Activated T-cell treated with anti-CD3 and anti-CD28 coated beads, Interleukin-2, amount 50 U/mL, for 48 hours (primary cell): ENCODE measurements at places on chromosomes 2 and 18.

DNA sequence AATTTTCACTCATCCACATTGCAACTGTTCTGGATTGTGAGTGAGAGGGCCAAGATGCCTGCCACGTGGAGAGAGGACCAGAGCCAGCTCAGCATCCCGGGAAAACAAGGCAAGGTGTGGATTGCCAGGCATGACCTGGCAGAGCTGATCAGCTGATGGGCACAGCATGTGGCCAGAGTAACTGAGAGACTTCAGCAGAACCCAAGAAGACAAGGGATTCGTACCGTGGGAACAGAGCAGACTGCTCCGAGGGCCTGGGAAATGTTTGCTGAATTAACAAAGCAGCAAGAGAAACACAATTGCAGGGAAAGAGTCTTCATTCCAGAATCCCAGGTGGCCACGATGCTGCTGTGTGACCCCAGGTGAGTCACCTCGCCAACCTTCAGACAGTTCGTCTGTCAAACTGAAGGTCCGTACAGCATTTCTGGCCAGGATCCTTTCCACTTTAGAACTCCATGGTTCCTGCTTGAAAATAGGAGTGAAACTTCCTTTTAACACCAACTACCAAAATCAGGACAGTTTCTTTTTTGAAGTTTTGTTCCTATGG is 26.3 kb upstream of the POMC start:
- DNase-seq = no peak

GRCh38 chr2:133504566-133505505 is 63.4 kb downstream of the NCKAP5 start:
- no peak for DNase-seq

DNA sequence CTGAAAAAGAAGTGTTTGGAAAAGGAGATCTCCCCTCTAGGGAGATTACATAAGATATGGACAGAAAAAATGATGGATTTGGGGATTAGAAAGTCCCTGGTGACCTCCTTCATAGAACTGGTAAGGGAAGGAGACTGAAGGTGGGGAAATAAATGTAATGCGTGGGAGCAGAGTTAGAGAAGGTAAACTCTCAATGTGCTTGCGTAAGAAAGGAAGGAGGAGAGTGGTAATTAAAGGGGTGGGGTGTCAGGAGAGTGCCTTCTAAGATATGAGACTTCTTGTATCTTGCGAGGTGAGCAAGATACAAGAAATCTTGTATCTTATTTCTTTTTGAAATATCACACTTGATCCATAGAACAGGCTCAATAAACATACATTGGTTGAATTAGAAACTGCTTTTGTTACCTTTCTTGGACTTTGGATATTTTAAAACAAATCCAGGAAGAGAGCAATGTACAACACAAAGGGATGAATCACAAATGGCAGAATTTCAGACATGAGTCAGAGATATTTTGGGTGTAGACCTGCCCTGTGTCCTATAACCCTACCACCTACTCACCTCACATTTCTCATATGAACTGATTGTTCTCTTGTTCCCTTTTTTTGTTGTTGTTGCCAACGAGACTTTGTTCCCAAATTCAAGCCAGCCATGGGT is 342.4 kb downstream of the INSIG2 start:
- no peak for DNase-seq

DNA sequence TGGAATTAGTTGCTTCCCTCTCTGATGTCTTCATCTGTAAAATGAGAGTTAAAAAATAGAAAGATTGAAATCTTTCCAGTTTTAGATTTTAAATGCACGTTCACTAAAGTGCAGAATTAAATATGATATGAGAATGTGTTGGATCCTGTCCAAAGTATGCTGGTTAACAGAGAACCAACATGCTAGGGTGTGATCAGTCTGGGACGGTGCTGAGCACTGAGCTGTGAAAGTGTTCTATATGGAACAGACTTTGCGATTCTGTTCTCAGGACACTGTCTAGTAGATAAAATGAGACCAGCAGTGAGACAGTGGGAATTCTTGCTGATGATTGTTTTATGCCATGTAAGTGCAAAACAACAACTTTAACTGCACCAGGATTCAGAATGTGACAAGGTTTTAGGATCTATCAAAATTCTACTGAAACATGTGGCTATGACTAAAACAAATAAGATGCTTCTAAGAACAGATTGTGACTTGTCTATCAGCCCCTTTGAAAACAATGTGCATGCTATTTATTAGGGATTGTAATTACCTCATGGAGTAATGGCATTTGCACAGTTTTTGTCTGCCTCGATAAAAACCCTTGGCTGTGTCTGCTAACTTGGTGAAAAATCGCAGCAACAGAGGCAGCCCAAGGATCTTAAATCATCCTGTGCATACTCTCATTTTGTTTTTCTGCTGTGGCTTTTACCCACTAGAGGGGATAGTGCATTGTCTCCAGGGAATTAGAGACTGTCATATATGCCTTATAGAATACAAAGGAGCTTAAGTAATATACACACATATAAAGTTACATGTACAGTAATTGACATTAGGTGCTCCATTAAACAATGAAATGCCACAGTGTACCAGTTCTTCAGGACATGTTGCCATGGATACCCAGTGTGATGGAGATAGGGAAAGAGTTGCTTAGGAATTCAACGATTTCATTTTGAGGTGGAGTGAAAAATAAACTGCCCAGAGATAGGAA is 55.1 kb downstream of the MAP3K20 start:
- DNase-seq = no peak

DNA sequence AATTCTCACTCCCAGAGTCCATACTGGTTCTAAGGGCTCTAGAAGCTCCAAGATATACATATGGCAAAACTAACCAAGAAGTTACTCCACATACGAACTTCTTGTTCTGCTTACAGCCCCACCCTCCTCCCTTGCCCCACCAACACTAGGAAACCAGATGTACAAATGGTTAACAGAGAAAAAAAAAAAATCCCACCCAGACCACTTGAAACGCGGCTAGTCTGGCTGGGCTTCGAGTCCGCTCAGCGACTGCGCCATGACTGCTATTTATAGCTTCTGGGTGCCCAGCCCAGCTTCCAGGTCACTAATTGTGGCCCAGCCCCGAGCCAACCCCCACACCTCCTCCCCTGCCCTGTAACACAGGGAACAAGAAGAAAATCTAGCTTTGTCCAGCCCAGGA is 47.0 kb upstream of the IHH start:
- no peak for DNase-seq

DNA sequence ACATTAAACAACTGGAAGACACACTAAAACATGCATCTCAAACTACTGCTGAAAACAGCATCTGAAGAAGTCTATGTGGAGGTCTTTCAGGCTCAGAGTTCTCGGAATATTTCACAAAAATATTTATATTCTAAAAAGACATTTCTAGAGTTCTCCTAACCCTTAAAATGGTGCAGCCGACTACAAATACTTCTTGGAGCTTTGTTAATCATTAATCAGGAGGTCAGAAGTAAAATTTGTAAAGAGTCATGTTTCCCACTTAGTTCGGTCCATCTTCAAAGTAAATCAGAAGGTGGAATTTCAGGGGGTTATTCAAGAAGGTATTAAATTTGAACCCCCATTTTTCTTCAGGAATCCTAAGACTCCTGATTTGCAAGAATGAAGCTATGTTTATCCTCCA is 72.7 kb downstream of the FAM228A start:
- no peak for DNase-seq

- DNase-seq = no peak
Observed at GRCh38 chr18:13428319-13428718, 209.8 kb downstream of the LDLRAD4 start.

DNA sequence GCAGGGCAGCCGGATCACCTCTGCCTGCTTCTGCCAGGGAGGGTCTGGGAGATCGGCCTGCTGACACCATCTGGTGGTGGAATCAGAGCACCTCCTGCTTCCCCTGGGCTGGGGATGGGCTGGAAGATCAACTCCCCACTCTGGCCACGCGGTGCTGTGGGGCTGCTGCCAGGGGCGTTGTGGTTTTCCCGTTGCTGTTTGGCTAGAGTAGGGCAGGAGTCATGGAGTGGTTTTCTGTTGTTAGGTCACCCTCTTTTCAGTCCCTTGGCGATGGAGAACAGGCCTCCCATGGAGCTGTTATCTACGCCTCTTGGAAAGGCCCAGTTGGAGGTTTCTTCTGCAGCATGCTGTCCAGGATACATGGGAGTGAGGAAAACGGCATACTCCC is 15.2 kb downstream of the BCL2L11 start:
- DNase-seq = no peak

GRCh38 chr2:223020971-223021675 is 30.9 kb upstream of the KCNE4 start:
- DNase-seq = no peak

DNA sequence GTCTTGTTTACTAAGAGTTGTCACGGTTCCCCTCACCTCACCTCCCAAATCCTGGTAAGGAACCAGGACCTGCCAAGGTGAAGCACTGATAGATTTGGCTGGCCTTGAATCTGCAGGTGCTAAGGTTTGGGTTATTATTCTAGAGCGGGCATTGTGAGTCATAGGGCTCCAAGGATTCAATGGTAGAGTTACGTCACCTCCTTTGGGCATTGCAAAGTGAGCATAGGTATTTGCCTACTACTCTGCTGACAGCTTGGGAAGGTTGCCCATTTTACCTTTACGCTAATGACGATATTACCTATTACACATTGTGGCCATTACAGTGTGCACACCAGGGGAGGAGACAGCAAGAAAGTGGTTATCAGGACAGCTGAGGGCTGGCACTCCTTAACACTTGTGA is 59.3 kb downstream of the SETBP1 start:
- no peak for DNase-seq
